ENCODE measurements at places on chromosomes 5 and 9.
A peak's percentile ranks its signal among the peaks of the same experiment; 100 is the strongest.

GRCh38 chr5:107778647-107779046, 107.9 kb upstream of the EFNA5 start:
- DNase-seq: no peak

DNA sequence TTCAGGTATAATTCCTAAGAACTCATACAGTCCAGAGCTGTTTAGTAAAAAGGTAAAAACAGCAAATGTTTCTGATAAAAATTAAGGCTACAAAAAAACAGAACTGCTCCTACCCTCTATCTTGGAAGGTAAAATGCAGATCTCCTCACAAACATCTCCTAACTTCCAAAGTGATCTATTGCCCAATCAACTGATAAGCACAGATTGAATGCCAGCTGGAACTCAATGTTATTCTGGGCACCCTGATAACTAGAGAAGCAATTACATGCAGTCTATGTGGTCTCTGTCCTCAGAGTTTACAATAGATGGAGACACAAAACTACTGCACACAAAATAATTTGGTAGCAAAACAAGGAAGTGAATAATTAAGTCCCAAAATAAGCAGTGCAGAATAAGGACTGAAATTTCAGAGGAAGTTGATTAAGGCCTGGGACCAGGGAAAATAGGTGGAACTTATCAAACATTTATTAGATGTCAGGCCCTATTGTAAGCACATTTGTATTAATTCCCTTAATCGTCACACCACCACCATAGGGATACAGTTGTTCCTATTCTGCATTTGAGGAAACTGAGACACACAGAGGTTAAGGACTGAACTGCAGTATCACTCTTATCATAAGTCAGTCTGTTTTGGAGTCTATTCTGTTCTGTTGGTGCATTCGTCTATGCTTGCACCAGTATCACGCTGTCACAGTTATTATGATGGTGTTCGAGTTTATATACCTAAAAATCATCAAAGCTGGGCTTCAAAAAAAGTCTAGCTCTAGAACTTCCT, 102.2 kb upstream of the TARS1 start:
- no peak for DNase-seq

DNA sequence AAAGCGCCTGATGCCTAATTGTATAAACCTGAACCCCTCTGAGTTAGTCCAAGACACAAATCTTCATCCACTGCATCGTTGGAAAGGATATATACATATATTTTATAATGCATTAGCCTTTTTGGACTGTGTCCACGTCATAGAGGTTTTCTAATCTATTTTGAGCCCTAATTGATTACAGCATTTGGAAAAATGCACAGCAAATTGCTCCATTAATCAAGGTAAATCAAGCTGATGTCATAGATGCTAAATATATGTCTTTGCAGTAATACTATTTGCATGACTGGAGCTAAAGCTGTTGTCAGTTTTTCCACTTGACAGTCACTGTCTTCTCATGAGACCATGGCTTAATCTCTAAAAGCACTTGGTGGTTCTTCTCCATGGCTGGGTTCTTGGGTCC, 483.5 kb upstream of the TNC start:
- no peak for DNase-seq

GRCh38 chr5:24749701-24750100, 104.9 kb upstream of the CDH10 start:
- no peak for DNase-seq

GRCh38 chr5:81558188-81558587, 164.3 kb upstream of the ACOT12 start:
- no peak for DNase-seq

DNA sequence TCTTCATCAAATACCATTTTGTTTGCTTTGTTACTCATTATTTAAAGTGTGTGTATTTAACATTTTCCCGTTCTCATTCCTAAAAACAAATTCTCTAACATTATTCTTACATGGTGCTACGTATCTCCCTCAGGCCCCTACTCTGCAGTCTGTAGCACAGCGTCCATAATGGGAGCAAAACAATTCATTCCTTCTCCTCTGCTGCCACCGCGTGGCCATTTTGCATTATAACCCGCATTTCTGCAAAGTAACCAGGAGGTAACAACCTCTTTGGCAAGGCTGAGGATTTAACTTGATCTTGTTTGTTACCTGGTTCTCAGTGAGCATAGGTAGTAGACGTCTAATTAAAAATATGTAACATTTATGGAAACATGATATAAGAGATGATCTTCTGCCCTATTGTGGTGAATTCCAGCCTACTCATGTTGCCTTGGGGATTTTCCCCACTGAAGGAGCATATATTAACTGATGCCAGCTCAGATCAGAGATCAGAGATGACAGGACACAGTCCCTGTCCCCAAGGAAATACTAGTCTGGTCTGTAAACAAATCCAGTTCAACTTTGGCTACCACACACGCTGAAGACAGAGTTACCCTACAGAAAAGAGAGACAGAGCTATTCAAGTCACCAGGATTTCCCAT, 10.5 kb downstream of the OR1K1 start:
- DNase-seq: peak; percentile 86

DNA sequence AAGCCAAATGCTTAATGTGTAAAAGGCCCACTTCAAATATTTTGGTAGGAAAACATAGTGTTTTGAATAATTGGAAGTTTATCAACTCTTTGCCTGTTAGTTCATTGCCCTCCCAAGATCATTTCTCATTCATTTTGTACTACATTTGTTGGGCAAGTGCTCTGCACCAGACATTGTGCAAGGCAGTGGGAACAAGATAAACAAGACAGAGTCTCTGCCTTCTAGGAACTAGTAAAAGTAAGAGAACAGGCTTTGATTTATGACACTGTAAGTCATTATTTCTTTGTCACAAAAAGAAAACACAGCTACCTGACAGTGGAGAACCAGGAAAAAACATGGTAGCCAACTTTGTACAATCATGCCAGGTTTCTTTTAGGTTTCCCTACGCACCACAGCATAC, 63.7 kb upstream of the PAM start:
- DNase-seq: no peak

DNA sequence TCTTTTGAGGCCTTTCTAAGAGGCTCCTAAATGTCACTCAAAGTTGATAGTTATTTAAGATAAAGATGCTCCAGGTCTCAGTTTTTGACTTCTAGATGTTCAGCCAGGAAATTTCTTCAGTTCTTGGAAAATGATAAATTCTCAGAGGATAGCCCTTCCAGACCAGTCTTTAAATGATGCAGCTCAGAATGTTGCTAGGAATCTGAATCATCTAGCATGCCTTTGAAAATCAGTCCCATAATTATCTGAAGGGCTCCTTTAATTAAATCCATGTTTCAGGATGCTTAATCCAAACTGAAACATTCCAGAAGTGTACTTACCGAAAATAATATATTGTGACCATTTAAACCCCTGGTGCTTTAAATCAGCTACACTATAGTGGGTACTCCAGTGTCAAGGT, 107.5 kb upstream of the FBN2 start:
- DNase-seq: no peak

DNA sequence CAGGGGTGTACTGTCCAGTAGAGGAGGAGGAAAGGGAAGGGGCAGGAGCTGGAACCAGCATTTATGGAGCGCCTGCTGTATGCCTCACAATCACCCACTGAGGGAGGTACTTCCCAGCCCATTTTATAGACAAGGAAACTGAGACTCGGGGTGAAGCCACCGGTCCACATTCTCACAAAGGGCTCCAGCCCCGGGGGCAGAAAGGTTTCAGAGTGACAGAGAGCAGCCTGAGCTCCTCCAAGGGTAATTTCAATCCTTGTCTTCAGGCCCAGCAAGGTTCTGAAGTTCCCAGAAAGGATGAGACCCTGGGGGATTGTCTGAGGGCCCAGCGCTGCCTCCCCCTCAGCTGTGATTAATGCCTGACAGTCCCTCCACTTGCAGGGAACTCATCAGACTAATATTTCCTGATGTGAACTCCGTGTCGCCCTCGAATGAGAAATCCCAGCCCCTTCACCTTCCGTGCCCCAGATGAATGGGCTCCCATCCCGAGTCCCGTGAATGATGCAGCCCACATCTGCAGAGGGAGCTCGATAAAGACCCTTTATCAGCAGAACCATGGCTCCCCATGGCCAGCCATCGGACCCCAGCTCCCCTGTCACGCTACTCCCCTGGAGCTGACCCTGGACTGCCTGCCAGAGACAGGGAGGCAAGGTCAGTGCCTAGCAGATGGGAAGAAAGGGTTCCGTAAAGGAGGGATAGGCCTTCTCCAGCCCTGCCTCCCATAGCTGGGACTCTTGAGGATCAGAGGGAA, 32.1 kb upstream of the MVB12B start:
- no peak for DNase-seq

DNA sequence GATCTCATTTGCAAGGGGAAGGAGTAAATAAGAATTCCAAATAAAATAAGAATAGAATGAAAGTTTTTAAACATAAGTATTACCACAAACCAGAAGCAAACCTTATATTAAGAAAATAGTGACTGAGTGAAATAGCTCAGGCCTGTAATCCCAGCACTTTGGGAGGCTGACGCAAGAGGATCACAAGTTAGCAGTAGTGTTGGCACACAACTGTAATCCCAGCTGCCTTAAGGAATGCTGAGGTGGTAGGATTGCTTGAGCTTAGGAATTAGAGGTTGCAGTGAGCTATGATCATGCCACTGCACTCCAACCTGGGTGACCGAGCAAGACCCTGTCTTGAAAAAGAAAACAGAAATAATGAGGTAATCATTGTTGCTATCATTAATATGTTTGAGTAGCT, 47.0 kb downstream of the APC start:
- no peak for DNase-seq

Measured in CD4-positive, alpha-beta T cell (primary cell).